HFFc6 (cell line): ENCODE measurements at places on chromosomes 13 and 19.

- DNase-seq, result no peak
These were observed 119.3 kb downstream of the IRS2 start for GRCh38 chr13:109667056-109667455.

GRCh38 chr19:46862974-46863632, 2.3 kb downstream of the ARHGAP35 start:
- DNase-seq, result no peak

DNA sequence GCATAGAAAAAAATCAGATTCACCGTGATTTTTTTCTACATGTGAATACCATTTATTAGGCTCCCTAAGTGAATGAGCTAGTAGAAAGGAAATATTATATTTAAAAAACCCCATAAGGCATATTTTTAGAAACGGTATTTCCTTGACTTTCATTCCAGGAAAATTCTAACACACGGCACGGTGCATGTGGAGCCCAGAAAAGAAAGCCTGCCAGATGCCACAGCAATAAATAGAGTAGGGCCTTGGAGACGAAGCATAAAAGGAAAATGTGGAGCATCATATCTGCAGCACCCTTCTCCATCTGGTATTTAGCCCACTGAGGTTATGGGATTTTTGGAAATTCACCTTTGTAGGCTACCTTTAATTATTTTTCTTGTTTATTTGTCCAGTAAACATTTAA, 314.4 kb downstream of the ENOX1 start:
- no peak for DNase-seq

- no peak for DNase-seq
These were observed 76.5 kb downstream of the PCDH20 start for GRCh38 chr13:61339054-61339621.

DNA sequence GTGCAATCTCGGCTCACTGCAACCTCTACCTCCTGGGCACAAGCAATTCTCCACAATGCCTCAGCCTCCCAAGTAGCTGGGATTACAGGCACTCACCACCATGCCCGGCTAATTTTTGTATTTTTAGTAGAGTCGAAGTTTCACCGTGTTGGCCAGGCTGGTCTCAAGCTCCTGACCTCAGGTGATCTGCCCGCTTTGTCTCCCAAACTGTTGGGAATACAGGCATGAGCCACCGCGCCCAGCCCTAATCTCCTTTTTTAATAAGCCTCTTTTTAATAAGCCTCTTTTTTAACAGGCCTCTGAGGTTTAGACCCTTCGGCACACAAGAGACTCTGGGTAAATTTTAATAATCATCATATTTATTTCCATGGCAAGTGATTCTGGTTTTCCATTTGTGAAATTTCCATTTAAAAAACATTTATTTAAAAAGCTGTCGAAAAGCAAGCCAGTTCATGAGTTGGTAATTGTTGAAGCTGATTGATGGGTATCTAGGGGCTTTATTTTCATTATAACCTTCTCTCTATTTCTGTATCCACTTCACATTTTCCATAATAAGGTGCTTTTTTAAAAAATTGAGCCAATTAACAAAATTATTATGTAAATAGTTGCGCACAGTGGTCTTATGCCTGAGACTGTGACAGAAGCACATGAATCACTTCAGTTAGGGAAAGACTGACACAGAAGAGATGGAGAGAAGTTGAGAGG, 11.8 kb downstream of the POU2F2 start:
- no peak for DNase-seq

DNA sequence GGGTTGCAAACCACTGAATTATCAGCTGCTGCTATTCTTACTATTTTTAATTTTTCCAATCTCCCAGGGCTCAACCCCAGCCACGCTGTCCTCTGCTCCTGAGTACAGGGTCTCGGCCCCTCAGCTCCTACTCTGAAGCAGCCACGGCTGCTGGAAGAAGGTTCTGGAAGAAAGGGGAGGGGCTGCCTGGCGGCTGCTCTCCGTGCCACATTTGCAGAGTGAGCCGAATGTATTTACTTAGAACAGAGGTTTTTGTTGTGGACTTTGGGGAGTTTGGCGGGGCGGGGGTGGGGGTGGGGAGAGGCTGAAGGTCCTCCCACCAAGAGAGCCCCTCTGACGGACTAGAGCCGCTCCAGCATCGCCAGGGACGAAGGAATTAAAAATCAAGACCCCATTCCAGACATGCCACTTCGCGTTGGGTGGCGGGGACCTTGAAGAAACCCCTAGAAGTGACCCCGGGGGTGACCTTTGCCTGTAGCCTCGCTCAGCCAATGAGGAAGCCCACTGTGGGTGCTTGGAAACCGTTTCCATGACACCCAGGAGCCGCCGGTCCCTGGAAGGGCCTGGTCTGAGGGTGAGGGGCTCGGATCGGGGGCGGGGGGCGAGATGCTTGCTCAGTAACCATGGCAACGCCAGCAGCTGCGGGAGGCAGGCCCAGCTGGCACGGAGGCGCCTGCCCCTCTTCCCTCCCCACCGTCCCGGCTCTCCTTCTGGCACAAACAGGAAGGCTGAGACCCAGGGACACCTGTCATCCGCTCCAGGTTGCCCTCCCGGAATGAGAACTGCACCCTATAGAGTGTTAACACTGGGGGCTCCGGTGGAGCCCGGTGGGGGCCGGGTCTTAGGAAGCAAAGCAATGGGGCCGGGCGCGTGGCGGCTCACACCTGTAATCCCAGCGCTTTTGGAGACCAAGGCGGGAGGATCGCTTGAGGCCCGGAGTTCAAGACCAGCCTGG, 54.2 kb upstream of the PTPRS start:
- DNase-seq, result no peak

DNA sequence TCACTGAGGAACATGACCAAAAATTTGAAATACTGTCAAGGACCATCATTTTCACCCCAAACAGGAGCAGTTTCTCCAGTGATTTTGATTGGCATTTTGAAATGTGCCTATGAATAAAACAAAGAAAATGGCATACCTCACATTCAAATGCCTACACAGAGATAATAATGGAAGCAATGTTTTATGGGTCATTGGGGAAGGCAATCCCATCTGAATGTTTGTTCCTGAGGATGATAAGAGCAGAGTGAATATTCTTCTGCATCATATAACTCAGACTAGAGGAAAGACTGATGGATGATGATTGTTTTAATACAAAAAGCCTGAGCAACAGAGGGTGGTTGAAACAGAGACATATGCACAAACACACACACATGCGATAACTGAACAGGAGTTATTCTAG, 2749.9 kb downstream of the PCDH9 start:
- DNase-seq, result no peak

- no peak for DNase-seq
These were observed 266.3 kb downstream of the KLF5 start for GRCh38 chr13:73324842-73325722.

- no peak for DNase-seq
These were observed at the start of gene IGFLR1 for GRCh38 chr19:35742121-35742724. Gene IGFLR1 (minus strand): TSS chr19:35742452. CDS start chr19:35741180, 1,272 bp downstream.

- no peak for DNase-seq
These were observed 177.3 kb upstream of the SERP2 start for GRCh38 chr13:44196196-44196751.
